ENCODE measurements at places on chromosomes 16 and 17.

GRCh38 chr16:86987746-86988670 lies 329.2 kb downstream of the C16orf95 start:
- no peak for DNase-seq

GRCh38 chr16:85988723-85989313 lies 89.9 kb downstream of the IRF8 start:
- DNase-seq: no peak

GRCh38 chr16:66695935-66696668 lies 441 bp downstream of the CMTM4 start:
- peak; percentile 53 for DNase-seq

DNA sequence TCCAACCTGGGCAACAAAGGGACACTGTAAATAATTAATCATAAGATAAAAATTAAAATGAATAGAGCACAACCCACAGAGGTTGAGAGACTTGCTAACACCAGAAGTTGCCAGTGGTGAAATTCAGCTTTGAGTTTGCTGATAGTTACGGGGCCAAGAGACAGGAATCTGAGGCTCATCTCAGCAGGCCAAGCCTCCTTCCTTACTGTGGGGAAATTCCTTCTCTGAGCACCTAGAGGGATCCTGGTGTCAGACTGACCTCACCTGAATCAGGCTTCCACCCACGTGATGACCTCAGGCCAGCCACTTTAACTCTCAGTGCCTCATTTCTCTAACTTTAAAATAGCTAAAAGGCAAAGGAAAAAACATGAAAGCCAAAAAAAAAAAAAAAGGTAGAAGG lies 4.7 kb downstream of the ABAT start:
- DNase-seq: no peak

DNA sequence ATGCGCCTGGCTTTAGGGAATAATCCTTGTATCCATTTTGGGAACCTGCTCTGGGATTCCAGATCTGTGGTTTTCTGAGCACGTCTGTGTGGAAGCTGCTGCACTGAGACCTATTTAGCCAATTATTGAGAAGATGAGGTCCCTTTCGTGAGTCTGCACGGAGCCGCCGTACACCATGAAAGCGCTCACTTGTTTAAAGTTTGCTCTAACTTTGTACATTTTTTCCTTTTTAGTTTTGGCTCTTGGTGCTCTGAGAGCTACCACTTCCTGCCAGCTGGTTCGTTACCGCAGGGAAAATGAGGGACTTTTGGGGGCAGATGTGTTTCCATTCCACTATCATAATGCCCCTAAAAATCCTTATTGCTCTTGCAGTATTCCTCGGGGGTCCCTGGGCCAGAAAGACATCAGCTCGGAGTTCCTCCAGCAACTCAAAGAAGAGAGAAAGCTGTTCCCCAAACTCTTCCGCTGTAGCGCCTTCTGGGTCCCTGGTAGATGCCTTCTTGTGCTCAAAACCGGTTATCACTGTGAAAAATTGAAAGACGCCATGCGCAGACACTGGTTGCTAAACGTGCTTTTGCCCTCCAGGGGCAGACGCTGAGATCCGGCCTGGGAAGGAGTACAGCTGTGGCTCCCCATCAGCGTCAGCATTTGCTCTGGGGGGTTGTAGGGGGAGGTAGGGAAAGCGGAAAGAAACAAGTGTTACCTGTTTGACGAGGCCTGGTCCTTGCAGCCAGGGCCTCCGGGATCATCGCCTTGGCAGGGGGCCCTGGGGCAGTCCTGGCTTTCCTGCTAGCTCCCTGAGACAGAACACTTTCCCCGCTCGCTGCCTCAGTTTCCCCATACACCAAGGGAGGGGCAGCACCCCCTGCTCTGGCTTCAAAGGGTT lies 238.1 kb downstream of the MRTFB start:
- no peak for DNase-seq

DNA sequence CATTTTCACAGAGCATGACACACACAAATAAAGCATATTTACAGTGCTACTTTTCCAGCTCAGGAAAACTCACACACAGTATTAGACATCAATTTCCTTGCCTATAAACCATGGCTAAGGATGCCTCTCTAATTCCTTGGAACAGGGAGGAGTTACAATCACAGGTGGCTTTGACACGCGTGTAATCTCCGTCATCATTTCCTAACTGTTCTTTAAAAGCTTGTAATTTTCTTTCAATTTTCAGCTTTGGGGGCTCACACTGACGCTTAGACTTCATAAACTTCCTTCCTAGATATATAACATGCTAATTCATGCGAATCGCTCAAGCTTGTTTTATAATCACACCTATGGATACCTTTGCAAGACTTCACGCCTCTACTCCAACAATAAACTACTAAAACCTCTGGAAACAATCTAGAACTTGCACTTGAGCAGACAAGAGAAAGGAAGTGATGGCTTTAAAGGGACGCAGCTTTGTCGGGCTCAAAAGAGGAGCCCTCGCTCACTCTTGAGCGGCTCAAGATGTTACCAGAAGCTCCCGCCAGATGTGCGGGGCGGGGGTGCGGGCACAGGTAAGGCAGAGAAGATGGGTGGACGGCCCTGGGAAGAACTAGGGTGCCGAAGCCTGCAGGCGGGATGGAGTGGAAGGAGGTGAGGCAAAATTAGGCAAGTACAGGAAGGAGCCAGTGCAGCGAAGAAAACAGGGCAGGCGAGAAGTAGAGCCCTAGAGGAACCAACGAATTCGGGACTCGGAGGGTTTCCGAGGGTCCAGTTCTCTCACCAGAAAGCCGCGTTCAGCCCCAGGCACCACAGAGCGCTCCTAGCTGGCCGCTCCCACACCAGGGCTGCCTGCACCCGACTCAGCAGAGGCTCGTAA lies 631 bp downstream of the RETREG3 start:
- no peak for DNase-seq

Data from MCF 10A (cell line).